Left ventricle myocardium superior (tissue), 1 donor: ENCODE measurements at places on chromosomes 13 and 19.

GRCh38 chr19:46610851-46611770, 10.0 kb downstream of the CALM3 start:
- DNase-seq, result peak; percentile 23

- DNase-seq, result no peak
These were observed 1.2 kb downstream of the NUDT15 start for GRCh38 chr13:48038761-48039160.

- no peak for DNase-seq
These were observed 3.7 kb downstream of the MARCHF2 start for GRCh38 chr19:8416796-8417195.

DNA sequence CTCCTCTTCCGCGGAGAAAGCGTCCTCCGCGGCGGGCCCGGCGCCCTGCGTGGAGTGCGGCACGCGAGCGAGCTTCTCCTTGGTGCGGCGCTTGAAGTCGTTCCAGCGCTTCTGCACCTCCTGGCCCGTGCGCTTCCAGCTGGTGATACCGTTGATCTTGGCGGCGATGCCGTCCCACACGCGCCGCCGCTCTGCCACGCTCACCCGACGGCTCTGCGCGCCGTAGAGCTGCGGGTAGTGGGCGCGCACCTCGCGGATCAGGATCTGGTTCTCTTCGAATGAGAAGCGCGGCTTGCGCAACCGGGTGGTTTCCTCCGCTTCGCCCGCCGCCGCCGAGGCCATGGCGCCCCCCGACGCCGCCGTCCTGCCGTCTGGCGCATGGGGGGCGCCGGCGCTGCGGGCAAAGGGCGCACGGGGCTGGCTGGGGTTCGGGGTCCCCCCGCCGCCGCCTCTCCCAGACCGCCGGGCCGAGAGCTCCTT, 941 bp downstream of the MYPOP start:
- peak; percentile 71 for DNase-seq

DNA sequence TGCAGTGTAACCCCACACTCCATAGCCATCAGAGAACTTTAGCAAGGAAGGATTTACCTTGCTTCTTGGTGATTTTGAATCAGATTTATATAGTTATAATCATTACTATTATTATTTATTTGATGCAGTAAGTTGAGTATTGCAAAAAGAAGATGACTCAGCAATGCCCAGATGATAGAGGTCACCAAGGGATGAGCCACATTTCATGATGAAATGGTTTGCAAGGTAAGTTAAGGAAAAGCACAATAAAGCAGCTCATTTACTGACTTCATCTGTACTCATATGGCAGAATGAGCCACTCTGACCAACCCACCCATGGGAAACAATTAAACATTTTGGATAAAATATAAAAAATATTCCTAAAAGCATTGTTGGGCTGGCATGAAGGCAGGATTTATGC, 59.1 kb downstream of the AKAP11 start:
- no peak for DNase-seq

- peak; percentile 59 for DNase-seq
These were observed 7.6 kb upstream of the KANK2 start for GRCh38 chr19:11204943-11205349.

GRCh38 chr19:3507371-3508120, 1.4 kb downstream of the FZR1 start:
- peak; percentile 43 for DNase-seq
